ENCODE measurements at places on chromosomes 1 and 21.
A peak's percentile ranks its signal among the peaks of the same experiment; 100 is the strongest.

GRCh38 chr1:52423771-52424170 is 19.4 kb downstream of the PRPF38A start:
- DNase-seq: peak; percentile 89

- DNase-seq: no peak
Measured at GRCh38 chr1:20962576-20963258, 175.6 kb upstream of the HP1BP3 start.

GRCh38 chr1:19955534-19956170 is 23.8 kb downstream of the PLA2G2A start:
- no peak for DNase-seq

GRCh38 chr1:53070621-53071020 is 8.6 kb downstream of the PODN start:
- no peak for DNase-seq

DNA sequence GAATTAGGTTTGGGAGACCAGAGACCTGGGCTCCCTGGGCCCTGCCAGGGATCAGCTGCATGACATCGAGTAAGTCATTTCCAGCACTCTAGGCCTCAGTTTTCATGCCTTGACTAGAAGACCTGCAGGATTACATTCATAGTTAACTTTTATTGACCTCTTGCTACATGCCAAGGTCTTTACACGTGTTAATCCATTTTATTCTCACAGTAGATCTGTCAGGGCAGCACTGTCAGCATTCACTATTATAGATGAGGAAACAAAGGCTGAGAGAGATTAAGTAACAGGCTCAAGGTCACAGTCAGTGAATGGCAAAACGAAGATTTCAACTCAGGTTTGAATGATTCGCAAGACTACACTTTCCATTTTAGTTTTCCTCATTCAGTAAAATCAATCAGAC is 37.0 kb downstream of the PGM1 start:
- DNase-seq: no peak

GRCh38 chr1:26822737-26823395 is 3.6 kb upstream of the ZDHHC18 start:
- DNase-seq: no peak

- DNase-seq: no peak
Measured at GRCh38 chr1:87402241-87403002, 73.7 kb downstream of the LMO4 start.

DNA sequence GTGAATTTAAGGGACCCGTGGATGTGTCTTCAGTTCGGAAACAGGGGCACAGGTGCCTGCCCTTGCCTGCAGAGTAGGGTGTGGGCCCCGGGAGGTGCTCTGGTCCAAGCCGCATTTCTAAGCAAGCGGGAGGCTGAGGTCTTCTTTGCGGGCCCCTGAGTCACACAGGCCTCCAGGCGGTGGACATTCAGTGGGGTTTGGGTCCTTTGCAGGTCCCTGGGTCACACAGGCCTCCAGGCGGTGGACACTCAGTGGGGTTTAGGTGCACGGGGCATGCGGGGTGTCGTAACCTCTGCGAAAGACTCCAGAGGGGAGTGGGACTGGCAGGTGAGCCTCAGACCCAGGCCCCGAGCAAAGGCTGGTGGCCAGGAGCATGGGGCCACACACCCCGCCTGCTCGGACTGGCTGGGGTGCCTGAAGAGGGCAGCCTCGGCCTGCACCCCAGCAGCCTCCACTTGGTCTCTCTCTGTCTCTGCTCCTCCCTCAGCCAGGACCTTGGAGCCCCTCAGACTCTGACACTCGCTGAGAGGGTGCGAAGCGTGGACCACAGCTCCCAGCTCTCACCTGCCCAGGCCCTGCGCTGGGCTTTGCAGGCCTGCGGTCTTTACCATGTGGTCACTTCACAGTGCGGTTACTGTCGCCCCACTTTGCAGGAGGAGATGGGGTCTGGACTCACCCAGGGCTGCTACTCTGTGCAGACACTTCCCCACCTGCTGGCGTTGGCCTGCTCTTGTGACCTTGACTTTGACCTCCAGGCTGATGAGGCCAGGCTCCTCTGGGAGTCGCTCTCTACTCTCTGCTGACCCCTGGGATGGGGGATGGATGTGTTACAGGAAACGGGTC is 6.0 kb upstream of the AGPAT3 start:
- no peak for DNase-seq

GRCh38 chr1:159647616-159648015 is 60.0 kb downstream of the APCS start:
- no peak for DNase-seq

DNA sequence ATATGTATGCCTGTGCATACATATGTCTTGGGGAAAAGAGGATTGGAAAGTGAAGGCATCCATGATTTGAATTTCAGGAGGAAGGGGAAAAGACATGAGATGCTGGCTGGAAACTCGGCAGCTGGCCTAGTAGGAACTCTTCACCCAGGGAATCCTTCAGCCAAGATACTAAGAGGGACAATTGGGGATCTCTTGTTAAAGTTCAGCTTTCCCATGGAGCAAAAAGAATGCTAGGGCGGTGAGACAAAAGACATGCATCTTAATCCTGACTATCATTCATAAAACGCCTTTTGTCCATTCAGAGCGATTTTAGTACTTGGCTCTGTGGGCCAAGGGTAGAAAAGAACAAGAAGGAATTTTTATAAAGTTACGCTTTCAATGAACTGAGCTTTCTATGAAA is 20.5 kb downstream of the PDPN start:
- DNase-seq: no peak

GRCh38 chr1:17440074-17440826 is 773 bp upstream of the RCC2 start:
- no peak for DNase-seq

DNA sequence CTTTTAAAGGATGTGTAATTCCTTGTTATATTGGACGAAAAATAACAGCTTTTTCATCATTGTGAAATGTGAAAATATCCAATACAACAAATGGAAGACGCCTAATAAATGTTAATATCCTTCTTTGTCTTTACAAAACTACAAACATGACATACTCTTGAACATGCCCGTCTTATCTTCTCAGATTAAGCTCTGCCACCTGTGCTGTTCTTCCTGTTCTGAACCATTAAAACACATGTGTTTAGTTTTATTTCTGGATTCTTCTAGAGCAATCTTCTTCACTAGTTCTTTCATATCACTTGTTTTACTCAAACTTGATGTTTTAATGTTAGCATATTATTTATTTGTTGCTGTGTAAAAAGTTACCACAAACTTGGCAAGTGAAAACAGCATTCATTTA is 147.0 kb downstream of the CLEC20A start:
- no peak for DNase-seq

- DNase-seq: no peak
Measured at GRCh38 chr21:14530592-14530991, 15.5 kb downstream of the SAMSN1 start.

GRCh38 chr1:218479436-218480115 is 134.4 kb downstream of the TGFB2 start:
- no peak for DNase-seq

DNA sequence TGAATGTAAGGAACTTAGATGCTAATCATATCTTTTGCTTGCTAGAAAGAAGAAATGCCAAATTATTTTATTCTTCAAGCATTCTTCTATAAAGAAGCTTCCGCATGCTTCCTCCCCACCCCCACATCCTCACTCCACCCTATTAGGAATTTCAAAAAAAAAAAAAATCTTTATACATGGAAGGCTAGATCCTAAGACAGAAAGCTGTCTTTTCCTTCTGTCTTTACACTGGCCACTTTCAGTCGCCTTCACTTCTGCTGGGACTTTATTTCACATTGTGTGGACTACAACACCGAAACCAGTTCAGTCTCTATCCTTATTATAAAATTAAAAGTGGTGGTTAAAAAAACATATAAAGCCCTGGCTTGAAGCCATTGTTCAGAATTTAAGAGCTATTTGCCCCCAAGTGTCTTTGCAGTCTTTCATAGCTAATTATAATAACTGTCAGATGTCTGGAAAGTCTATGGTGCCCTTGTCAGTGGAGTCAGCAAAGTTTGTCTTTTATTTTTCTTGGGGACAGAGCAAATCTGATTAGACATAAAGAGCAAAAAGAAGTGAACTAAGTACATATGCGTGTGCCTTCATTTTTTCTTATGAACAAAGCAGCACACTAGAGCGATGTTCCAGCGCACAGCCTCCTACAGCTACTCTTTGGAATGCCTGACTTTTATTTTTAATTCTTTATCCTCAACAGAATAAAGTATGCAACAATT is 297.7 kb downstream of the PTPRC start:
- DNase-seq: no peak

DNA sequence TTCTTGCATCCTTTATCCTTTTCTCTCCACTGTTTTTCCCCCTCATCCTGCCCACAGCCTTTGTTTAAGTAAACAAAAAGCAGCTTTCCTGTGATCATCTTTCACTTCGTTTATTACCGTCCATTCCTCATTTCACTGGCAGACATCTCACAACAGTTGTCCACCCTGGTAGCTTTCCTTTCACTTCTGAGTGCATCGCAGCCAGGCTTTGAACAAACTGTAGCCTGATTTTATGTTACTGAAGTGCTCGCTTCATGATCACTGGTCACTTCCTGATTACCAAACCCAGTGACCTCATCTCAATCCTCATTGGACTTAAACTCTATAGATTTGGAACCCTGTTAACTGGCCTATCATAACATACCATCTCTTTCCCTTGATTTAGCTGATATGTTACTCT is 67.7 kb downstream of the SDCCAG8 start:
- no peak for DNase-seq

DNA sequence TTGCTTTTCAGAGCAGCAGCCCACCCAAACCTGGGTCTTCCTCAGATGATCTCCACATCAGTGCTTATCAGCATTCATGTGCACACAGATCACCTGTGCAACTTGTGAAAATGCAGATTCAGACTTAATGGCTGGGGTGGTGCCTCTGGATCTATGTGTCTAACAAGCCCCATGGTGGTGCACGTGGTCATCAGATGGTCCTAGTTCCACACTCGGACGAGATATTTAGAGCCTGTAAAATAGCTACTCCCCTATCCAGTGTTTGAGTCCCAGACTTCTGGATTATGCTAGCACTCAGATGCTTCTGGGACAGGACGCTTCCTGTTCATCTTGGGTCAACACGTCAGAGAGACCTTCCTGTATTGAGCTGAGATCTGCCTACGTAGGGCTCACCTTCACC is 114.2 kb downstream of the LIPI start:
- DNase-seq: no peak

GRCh38 chr1:197683895-197684553 is 91.3 kb downstream of the DENND1B start:
- DNase-seq: no peak

DNA sequence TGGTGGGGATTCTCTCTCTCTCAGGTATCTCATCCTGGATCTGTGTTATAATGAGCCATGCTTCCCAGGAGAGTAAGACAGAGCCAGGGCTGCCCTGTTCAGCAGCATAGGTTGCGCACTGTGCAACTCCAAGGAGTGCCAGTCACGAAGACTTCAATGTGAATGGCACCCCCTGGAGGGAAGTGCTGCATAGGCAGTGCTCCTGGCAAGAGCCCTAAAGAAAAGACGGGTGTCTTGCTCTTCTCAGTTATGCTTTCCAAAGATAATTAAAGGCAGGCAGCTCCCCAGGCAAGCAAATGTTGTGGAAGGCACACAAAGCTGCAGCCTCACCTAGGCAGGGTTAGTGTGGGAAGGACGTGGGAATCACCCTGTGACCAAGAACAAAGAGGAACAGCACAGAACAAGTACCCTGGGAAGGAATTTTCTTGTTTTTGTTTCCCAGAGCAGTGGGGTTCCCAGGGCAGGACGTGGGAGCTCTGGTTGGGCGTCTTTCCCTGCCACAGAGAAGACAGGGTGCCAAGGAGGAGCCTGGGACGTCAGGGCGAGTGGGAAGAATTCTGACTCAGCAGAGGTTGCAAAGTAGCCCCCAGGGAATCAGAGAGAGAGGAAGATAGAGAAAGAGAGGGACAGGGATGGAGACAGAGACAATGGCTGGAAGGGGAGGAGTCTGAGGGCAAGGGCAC is 120.9 kb downstream of the KCNN3 start:
- DNase-seq: no peak

DNA sequence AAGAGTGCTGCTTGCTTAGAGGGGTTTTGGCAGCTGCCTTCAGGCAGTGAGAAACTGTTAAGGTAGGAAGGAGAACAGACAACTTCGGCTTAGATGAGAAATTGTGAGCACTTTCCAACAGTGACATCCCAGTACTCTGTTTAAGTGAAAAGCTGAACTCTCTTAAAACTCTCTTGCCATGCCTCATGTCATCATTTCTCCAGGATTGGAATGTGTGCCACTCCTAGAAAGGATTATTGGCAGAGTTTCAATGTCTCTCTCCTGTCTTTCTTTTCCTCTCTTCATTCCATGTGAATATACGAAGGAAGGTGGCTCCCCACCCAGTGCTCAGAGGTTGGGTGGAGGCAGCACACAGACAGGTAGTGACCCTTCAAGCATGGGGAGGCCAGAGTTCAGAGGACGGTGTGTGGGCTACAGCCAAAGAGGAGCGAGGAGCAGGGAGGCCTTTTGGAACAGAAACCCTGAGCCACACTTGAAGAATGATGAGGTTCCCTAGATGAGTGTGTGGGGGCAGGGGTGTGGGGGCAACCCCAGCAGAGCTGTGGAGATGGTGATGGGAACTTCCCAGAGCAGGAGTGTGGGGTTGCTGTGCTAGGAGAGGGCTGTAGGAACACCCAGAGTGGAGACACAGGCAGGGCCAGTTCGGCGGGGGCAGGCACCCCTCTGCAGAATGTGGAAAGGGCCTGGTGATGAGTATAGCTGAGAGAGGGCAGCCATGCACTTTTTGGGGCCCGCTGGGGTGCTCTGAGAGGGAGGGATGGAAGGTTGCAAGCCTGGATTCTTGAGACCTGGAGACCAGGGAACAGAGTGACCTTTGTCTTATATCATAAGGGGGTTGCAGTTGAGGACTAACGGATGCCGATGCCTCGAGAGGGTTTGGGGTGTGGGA is 58.8 kb downstream of the GALNT2 start:
- no peak for DNase-seq

Data from CD4-positive, alpha-beta T cell treated with Interleukin-17A for 1 hour (primary cell).